ENCODE measurements at places on chromosomes 4 and X.

DNA sequence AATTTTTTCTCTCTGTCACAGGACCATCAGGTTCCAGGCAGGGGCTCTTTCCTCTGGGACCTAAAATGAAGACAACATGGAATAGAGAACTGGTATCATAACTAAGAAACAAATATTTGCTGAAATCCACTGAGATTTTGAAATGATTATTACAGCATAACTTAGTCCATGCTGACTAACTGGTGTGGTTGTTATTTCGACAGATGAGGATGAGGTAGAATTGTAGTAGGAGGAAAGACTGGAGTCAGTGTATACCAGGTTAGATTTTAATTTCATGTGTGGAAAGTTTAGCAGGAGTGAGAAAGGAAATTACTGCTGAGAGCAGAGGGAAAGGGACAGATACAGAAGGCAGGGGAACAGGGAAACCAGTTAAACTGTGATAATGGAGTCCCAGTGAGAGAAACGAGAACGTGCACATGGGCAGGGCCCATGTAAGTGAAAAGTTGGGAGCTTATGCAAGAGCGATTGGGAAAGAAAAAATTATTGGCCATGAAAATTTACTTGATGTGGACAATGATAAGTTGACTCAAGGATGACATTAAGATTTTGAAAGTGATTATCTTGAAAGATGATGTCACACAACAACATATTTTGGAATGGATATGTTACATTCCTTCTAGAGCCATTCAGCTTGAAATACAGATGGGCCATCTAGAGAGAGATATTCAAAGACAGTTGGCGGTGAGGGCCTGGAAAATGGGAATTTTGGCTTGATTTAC is 98.7 kb upstream of the DDIT4L start:
- no peak for DNase-seq

GRCh38 chr4:51931461-51931860 is 88.5 kb downstream of the DCUN1D4 start:
- no peak for DNase-seq

- DNase-seq = no peak
Observed at GRCh38 chr4:89108091-89108490, 3.2 kb upstream of the TIGD2 start.

- no peak for DNase-seq
Observed at GRCh38 chr4:18007625-18008024, 13.9 kb downstream of the LCORL start.

- DNase-seq = no peak
Observed at GRCh38 chrX:132795181-132795580, 163.2 kb downstream of the HS6ST2 start.

GRCh38 chrX:31258166-31258565 is 186.3 kb upstream of the FTHL17 start:
- no peak for DNase-seq

DNA sequence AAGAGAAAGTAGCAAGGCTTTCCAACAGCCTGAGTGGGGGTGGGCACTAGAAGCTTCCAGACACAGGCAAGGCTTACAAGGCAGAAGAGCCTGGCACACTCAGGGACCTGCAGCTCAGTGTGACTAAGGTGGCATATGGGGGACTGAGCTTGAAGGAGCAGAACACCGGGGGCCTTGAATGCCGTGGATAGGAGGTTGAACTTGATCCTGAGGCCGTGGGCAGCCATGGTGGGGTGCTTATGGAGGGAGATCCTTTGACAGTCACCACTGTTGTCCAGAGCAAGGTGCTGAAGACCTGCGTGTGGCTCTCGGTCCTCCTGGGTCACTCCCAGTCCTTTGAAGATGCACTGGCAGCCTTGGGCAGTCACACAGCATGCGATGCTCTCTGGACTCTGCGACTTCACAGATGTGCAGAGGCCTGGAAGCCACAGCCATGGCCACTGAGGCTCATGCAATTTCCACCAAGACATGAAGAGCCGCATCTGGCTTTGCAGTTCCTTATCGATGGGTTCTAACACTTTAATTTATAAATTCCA is 18.3 kb downstream of the C4orf50 start:
- no peak for DNase-seq

DNA sequence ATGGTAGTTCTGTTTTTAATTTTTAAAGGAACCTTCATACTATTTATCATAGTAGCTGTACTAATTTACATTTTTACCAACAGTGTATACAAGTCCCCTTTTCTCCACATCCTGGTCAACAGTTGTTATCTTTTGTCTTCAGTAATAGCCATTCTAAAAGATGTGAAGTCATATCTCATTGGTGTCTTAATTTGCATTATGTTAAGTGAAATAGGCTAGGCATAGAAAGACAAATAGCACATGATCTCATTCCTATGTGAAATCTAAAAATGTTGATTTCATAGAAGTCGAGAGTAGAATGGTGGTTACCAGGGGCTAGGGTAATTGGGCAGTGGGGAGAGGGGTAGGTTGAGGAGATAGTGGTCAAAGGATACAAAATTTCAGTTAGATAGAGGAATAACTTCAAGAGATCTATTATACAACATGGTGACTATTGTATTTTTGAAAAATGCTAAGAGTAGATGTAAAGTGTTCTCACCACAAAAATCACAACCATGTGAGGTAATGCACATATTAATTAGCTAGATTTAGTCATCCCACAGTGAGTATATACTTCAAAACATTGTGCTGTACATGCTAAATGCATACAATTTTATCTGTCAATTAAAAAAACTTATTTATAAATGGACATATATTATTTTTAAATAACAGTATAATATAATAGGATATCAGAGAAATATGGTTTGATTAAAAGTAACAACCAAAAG is 58.9 kb downstream of the DIAPH2 start:
- no peak for DNase-seq

DNA sequence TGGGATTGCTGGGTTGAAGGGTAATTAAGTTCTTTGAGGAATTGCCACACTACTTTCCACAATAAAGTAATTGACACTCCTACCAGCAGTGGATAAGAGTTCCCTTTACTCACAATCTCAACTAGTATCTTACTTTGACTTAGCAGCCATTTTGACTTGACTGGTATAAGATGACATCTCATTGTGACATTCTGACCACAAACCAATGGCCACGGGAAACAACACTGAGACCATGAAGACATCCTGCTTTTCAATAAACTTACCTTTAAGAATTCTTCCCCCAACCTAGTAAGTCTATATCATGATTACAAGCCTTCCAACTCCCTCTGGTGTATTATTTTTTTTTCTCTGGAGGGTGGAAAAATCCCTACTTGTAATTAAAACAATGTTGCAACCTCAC is 66.9 kb upstream of the WDR1 start:
- DNase-seq = no peak

GRCh38 chrX:152842772-152843338 is 12.0 kb downstream of the NSDHL start:
- DNase-seq = no peak

DNA sequence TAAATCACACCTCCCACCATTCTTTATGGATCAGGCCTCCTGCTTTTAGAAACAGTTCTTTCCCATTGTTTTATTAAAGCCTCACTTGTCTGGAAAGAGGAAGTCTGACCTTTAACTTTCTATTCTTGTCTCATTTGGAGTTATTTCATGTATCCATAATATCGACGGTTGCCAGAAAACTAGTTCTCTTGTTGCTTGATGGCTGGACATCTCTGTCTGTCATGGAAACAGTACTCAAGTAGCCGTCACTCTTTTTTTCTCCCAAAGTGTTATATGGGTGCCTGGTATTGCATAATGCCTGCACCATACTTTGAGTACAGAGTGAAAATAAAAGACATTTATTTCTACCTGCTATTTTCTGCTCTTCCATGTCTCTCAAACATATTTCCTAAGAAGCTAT is 61.4 kb downstream of the PHEX start:
- no peak for DNase-seq

GRCh38 chrX:87045352-87045751 is 472.2 kb upstream of the KLHL4 start:
- DNase-seq = no peak

DNA sequence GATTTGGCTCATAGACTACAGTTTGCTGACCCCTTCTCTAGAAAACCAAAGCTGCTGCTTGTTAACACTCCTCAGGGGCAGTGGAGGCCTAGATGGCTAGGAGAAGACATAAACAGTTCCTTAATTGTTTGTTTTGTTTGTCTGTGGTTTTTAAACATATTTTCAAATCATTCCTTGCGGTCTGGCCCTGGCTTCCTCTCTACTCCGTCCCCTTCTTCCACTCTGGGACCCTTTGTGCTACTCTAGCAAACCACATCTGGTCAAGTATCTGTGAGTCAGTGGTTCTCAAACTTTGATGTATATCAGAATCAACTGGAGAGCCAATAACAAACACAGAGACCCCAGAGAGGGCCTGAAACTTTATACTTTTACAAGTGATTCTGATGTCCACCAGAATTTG is 36.1 kb downstream of the FRMPD4 start:
- DNase-seq = no peak

DNA sequence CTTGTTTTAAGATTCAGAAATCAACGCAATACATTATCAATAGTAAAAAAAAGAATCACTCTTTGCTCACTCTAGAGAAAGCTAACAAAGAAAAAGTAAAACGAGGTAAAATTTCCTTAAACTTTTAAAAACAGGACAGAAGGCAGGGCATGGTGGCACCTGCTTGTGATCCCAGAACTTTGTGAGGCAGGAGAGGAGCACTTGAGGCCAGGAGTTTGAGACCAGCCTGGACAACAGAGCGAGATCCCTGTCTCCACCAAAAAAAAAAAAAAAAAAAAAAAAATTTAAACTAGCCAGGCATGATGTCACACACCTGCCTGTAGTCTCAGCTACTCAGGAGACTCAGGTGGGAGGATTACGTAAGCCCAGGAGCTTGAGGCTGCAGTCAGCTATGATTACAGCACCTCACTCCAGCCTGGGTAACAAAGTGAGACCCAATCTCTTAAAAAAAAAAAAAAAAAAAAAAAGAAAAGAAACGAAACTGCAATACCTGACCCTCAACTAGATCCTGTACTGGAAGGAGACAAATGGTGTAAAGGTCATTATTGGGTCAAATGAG is 3.5 kb downstream of the CCNI start:
- peak; percentile 59 for DNase-seq

DNA sequence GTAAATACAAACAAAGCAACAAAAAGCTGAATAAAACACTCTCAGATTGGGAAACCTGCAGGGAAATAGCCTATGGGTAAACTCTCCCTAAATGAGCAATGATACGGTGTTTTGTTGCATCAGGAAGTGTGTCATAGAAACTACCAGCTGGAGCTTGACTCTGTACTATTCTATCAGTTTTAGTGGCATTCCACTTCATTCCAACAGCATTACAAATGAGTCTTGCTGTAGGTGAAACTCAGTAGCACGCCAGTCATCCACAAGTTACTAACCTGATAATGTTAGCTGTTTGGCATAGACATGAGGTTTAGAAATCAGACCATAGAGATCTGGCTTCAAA is 24.9 kb downstream of the FGFBP1 start:
- DNase-seq = no peak

GRCh38 chr4:17817027-17817426 is 6.2 kb downstream of the NCAPG start:
- peak; percentile 63 for DNase-seq

GRCh38 chr4:145071560-145071959 is 26.4 kb downstream of the ANAPC10 start:
- no peak for DNase-seq

- no peak for DNase-seq
Observed at GRCh38 chrX:53316860-53317237, 35.5 kb upstream of the IQSEC2 start.

DNA sequence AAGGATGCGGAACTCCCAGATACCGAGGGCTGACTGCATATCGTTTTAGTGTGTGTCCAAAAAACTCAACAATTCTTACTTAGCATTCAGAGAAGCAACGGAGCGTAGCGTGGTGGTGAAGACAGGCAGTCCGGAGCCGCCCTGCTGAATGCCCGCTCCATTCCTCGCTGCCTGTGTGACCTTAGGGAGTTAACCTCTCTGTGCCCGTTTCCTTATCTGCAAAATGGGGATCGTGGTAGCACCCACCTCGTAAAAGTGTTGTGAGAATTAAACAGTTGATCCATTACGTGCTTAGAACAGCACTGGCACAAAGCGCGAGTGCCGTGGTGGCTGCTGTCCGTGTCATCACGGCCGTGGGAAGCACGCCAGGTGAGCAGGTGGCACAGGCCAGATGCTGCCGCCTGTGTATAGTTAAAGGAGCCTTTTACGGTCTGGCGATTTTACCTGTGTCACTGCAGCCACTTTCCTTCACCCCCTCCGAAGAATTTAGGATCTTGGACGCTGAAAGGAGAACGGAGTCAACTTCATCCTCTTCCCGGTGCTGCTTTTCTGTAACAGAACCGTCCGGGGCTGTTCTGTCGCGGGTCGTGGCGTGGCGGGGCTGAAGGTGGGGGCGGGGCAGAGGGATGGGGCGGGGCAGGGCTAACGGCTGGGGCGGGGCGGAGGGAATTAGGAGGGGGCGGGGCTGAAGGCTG is 885 bp downstream of the CCDC110 start:
- peak; percentile 73 for DNase-seq

DNA sequence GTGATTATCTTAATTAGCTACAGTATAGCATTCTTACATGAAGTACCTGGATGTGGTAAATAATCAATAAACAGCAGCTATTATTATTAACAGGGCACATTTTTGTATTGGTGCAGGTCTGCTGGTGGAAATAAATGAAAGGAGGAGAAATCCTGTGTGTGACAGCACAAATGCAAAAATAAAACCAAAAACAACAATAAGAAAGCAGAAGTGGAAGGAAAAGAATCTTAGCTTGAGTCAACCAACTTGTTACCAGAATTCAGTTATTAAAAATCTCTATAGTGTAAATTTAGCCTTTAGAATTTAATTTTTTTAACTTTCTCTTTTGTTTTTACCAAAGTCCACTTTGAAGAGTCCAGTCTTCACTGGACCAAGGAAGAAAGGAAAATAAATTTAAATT is 63.1 kb upstream of the LSM6 start:
- DNase-seq = no peak

DNA sequence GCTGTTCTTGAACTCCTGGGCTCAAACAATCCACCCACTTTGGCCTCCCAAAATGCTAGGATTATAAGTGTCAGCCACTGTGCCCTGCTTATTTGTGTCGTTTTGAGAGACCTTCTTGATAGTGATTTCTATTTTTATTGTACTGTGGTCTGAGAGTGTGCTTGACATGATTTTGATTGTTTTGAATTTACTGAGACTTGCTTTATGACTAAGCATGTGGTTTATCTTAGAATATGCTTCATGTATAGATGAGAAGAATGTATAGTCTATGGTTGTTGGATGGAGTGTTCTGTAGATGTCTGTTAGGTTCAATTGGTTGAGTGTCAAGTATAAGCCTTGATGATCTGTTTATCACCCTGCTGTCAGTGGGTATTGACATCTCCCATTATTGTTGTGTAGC is 789.3 kb downstream of the IL1RAPL1 start:
- no peak for DNase-seq

DNA sequence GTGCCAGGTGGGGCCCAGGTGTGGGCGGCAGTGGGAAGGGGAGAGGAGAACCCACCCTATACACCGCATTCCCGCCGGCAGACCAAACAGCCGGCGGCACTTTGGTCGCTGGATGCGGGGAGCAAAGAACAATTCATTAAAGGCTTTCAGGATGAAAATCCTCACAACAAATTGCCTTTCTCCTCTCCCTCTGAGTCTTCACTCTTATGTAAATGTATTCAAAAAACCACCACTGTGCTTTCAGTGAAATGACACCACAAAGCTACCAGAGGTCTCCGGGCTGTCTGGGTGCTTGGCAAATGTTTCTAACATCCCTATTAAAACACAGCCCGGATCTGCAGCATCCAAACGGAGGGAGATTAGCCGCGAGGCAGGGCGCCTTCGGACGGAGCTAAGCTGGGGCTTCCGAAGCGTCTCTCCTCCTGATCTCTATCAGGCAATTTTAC is 171.8 kb upstream of the TBL1X start:
- DNase-seq = no peak

- peak; percentile 34 for DNase-seq
Observed at GRCh38 chr4:108360754-108361445, 192.2 kb upstream of the LEF1 start.

Measured in cerebellar cortex (tissue), 1 donor.